ENCODE measurements at places on chromosomes 2 and 18.
A peak's percentile ranks its signal among the peaks of the same experiment; 100 is the strongest.

- no peak for DNase-seq
Measured at GRCh38 chr2:108399479-108399878, 21.7 kb downstream of the SULT1C4 start.

DNA sequence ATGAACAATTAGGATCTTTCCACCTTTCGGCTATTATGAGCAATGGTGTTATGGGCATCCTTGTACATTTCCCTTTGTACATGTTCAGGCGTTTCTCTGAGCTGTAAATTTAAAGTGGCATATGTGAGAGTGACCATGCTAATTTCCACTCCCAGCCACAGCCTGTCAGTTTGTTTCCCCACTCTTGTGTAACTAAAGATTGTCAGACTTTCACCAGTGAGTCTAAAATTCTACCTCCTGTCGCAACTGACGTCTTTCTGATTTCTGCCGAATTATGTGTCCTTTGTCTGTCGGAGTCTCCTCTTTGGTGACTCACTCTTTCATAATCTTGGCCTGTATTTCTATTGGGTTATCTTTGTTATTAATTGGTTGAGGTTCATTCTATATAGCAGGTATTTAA is 50.7 kb downstream of the TRAPPC12 start:
- no peak for DNase-seq

DNA sequence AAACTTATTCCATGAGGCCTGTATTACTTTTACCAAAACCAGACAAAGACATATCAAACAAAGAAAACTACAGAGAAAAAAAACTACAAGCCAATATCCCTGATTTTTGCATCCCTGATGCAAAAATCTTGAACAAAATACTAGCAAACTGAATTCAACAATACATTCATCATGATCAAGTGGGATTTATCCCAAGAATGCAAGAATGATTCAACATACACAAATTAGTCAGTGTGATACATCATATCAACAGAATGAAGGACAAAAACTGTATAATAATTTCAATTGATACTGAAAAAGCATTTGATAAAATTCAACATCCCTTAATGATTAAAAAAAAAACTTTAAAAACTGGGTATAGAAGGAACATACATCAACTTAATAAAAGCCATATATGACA is 106.8 kb downstream of the SLC39A10 start:
- no peak for DNase-seq

GRCh38 chr18:62018034-62018758 is 125.4 kb upstream of the RNF152 start:
- no peak for DNase-seq

DNA sequence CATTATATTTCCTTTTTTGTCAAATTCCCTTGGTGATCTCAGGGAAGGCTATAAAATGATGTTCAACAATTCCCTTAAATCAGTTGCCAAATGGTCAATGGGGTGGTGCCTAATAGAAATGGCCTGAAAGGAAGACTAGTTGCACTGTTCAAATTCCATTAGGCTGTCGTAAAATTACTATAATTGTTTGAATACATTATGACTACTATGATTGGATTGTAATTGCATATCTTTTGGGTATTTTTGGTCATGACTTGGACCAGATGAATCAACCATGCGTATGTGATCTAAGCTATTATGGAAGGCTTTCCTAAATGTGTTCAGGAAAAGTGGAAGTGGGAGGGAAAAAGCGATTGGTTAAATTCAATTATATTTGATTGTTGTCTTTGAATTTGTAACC is 41.3 kb upstream of the KCNE4 start:
- no peak for DNase-seq

- no peak for DNase-seq
Measured at GRCh38 chr2:69721022-69721421, 20.9 kb upstream of the ANXA4 start.

DNA sequence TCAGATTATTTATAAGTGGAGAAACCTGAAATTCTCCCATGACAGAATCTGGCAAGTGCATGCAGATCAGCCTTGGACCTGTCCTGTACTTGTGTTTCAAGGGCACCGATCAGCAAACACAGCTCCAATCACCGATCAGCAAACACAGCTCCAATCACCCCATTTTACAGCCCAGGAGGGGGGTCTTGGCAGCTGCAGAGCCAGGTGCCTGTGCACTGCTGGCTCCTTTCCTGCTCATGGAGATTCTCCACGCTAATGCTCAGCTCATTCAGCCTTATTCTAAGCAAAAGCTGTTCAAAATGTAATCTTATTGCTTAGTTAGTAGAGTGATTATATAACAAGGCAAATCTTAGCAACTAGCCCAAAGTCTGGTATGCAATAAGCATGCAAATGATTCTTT is 623.1 kb upstream of the HS6ST1 start:
- DNase-seq = no peak

DNA sequence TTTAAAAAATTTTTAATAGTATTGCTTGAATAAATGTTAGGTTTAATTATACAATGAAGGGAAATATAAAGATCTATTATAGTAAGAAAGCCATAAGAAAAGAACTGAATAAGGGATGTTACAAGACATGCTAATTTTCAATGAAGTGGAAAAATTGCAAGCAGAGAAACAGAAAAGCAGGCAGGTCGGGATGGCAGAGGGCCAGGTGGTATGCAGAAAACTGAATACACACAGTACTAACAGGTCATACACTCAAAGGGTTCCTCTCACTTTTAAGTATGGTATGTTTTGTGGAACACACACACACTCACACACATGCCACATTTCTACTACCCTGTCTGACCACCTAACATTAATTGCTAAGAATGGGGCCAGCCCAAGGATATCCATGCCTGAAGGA is 76.7 kb upstream of the DTNA start:
- DNase-seq = no peak

DNA sequence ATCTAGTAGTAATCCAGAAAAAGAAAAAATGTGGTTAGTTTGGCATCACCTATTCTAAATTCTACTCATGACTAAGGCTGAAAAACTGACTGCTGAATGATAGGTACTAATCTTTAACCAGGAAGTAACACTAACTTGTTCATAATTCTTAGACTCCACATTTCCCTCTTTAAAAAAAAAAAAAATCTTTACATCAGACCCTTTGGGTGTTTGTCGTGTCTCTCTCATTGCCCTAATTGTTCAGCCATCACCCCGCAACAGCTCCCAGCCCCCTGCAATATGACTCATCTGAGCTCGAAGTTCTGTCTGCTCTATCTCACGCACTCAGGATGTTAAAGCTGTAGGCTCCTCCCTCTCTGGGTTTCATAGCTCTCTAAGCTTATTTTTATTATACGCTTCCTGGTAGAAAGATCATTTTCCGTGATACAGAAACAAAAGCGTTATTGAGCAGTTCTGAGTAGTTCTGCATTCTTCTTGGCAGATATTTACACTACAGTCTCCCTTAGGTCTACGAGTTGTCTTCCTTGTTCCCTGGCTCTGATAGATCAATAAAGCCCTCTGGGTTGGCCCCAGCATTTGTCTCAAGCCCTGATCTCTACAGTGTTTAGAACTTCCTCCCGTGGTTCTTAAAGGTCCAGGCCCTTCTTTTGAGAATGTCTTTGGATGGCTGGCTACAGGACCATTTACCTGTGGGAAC is 95.6 kb downstream of the TNFRSF11A start:
- DNase-seq = peak; percentile 37

GRCh38 chr2:95010126-95010525 is 15.4 kb upstream of the MAL start:
- no peak for DNase-seq

DNA sequence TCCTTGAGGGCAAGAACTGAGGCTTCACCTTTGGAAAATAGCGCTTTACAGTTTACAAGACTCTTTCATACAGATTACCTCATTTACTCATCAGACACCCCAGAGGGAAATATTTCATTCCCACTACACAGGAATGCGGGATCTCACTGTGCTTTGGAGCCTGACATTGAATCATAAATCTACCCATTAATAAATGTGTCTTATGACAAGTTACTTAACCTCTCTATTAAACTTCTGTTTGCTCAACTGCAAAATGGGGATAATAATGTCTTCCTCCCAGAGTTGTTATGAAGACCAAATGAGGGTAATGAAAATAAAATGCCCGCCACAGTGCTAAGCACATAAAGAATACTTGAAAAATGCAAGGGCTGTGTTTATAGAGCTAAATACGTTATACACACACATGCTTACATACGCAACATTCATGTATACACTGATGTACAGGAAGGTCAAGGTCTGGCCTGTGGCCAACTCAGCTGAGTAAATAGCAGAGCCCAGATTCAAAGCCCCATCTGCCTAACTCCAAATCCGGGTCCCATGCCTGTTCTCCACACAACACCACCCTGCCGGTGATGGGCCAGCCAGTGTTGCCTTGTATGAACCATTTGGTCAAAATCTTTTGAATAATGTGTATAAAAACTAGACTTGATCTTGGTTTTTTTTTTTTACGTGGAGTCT is 77.8 kb upstream of the STPG4 start:
- no peak for DNase-seq

- DNase-seq = no peak
Measured at GRCh38 chr2:56455642-56456041, 271.9 kb downstream of the CCDC85A start.

DNA sequence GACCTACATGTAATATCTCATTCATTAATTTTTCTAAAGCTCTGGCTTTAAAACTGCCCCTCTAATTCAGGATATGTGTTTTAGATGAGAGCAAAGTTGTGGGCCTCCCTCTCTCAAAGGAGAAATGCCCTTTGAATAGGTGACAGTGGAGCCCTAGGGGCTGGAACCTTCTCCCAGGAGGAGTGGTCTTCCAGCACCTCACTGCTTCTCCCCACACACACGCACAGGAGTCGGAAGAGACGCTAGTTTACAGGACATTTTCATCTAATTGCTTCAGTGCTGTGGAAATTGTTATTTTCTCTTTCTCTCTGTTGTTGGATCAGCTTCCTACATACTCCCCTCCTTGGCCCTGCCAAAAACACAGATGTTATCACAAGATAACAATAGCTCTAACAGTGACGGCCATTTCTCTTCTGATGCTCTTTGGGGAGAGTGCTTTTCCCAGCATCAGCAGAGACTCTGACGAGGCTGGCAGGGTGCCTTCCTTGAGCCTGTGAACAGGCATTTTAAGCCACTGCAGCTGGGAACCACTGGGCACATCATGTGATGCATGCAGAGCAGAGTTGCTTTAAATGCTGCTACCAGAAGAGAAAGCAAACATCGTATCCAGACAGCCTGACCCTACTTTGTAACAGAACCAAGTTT is 209.4 kb upstream of the SP5 start:
- DNase-seq = no peak

DNA sequence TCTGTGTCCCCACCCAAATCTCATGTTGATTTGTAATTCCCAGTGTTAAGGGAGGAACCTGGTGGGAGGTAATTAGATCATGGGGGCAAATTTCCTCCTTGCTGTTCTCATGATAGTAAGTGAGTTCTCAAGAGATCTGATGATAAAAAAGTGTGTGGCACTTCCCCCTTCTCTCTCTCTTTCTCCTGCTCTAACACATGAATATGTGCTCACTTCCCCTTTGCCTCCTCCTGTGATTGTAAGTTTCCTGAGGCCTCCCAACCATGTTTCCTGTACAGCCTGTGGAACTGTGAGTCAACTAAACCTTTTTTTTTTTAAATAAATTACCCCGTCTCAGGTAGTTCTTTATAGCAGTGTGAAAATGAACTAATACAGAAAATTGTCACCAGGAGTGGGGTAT is 380.0 kb downstream of the MEIS1 start:
- no peak for DNase-seq

DNA sequence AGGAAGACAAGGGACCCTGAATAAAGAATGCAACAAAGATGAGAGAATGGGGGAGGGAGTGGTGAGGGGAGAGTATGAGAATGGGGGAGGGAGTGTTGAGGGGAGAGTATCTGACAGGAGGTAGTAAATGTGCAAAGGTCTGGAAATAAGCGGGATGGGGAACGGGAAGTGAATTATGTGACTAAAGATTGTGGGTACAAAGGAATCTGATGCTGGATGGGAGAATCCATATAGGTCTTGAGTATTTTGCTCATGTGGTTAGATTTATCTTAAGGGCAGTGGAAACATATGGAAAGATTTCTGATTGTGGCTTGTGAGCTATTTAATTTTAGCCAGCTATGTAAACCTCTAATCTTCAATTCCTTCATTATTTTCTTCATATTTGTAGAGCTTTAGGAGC is 593.4 kb downstream of the DCC start:
- DNase-seq = no peak

DNA sequence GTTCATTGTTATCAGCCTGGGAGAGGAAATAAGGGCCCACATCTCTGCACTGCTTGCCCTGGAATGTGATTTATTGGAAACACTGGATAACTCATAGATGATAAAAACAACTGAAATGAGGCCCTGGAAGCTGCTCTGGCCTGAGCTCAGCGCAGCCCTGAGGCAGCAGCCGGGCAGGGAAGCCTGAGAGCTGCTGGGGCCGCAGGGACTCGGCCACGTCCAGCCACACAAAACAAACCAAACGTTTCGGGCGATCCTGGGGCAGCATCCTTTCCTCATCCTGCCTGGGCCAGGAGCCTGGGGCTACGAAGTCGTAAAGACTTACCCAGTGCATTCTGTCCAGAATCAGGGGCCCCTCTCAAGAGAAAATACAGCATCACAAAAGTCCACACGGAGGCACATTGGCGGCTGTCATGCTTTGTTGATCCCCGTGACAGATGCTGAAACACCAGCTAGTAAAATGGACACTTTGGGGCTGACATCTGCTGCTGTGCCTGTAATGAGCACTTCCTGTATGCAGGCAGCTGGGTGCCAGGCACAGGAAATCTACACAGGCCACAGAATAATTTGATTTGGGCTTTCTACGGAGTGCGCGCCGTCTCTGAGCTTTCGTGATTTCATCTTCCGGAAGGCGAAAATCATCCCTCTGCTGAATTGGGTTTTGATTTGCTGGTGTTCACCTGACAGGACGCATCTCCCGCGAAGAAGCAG is 250.6 kb downstream of the EIPR1 start:
- DNase-seq = no peak

GRCh38 chr2:27249891-27250651 is 12.8 kb downstream of the SLC30A3 start:
- no peak for DNase-seq

- DNase-seq = no peak
Measured at GRCh38 chr2:53576166-53576565, 191.4 kb upstream of the CHAC2 start.

- DNase-seq = no peak
Measured at GRCh38 chr2:14634489-14635390, 2.2 kb downstream of the LRATD1 start.

GRCh38 chr2:156576005-156576404 is 139.8 kb downstream of the GPD2 start:
- no peak for DNase-seq

- DNase-seq = no peak
Measured at GRCh38 chr2:166671235-166671634, 177.2 kb upstream of the SCN7A start.

GRCh38 chr2:175004980-175005732 is at the start of gene CHN1:
TSS of gene CHN1 (minus strand) at chr2:175005381. CDS start at chr2:175004912, 469 bp downstream.
- DNase-seq = peak; percentile 56

- DNase-seq = no peak
Measured at GRCh38 chr18:2589345-2590068, 18.1 kb downstream of the NDC80 start.

GRCh38 chr2:98637401-98638147 is 29.2 kb downstream of the UNC50 start:
- peak; percentile 39 for DNase-seq

- no peak for DNase-seq
Measured at GRCh38 chr2:75276093-75277029, 77.0 kb upstream of the TACR1 start.

- no peak for DNase-seq
Measured at GRCh38 chr2:70888366-70888922, 47.3 kb upstream of the ATP6V1B1 start.

GRCh38 chr18:8341481-8342230 is 267.6 kb upstream of the RAB12 start:
- DNase-seq = no peak

GRCh38 chr2:127508023-127508630 is 18.2 kb downstream of the IWS1 start:
- DNase-seq = no peak

- DNase-seq = no peak
Measured at GRCh38 chr2:43124687-43125057, 101.7 kb downstream of the ZFP36L2 start.
